CD4-positive, alpha-beta T cell (primary cell): ENCODE measurements at places on chromosomes 6 and 20.

DNA sequence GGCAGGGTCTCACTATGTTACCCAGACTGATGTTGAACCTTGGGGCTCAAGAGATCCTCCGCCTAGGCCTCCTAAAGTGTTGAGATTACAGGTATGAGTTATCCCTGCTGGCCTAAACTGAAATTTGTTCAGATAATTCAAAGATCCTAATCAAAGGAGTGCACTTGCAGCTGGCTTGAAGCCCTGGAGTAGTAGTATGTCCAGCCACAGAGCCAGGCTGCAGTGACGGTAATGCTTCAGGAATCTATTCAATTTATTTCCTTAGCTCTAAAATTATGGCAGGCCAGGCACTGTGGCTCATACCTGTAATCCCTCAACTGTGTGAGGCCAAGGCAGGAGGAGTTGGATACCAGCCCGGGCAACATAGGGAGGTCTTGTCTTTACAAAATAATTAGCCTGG, 1.4 kb upstream of the DDX43 start:
- no peak for DNase-seq

GRCh38 chr6:136323431-136324112, 33.9 kb upstream of the BCLAF1 start:
- DNase-seq = no peak

- DNase-seq = no peak
Measured at GRCh38 chr20:12044969-12045368, 127.3 kb downstream of the BTBD3 start.

GRCh38 chr20:12970372-12970821, 38.4 kb upstream of the SPTLC3 start:
- no peak for DNase-seq

- DNase-seq = no peak
Measured at GRCh38 chr6:31691078-31691463, 10.2 kb upstream of the LY6G5C start.

- no peak for DNase-seq
Measured at GRCh38 chr6:109096208-109096607, 901 bp downstream of the CEP57L1 start.

DNA sequence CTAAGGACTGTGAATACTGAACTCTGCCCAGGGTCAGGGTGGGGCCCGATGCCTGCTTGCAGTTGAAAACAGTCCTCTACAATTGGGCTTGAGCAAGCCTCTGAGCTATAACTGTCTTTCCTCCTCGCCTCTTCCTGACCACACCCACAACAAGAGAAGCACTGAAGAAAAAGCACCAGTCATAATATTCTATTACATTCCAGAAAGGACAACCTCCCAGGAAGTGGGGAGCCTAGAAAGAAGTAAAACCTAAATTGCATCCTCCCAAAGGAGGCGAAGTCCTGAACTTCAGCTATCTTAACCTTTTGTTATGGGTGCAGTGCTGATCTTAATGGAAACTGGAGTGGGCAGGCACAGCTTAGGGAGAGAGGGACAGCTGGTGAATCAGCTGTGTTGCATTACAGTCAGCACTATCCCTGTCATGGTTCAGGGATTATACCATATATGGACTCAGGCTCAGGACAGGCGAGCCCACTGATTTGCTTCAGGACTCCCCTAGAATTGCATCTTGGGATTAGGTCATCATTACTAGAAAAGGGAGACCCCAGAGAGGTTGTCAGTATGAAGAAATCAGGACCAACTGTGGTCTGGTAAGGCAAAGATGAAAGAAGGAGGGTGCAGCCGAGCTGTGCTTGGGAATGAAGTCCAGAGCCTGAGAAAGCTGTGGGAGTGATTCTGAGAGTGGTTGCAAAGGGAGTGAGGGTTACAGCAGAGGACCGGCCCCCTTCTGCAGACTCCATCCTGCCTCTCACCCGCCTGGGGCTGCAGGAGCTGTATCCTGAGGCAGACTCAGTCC, 18.3 kb upstream of the TRAM2 start:
- DNase-seq = no peak
